ENCODE measurements at places on chromosomes 3 and 15.

- no peak for DNase-seq
These were observed 42.9 kb downstream of the AKAP13 start for GRCh38 chr15:85423256-85423655.

DNA sequence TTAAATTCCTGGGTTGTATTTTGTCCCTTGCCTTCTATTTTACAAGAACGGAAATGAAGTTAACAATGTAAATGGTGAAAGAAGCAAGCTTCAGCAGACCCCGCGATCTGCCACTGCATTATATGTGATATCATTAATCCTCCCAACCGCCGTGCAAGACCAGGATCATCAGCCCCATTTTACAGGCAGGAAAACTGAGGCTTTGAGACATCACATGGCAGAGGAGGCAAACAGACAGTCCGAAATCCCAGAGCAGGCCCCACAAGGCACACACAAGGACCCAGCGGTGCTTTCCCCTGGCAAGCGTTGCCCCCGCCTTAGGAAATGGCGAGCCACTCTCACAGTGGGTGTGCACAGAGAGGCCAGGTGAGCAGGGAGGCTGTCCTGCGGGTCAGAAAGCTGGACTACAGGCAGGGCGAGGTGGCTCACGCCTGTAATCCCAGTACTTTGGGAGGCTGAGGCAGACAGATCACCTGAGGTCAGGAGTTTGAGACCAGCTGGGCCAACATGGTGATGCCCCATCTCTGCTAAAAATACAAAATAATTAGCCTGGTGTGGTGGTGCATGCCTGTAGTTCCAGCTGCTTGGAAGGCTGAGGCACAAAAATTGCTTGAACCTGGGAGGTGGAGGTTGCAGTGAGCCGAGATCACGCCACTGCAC lies 16.2 kb downstream of the FGD5 start:
- DNase-seq, result no peak

- DNase-seq, result no peak
These were observed 361.9 kb upstream of the TRIM42 start for GRCh38 chr3:140315955-140316354.

- DNase-seq, result no peak
These were observed 2.4 kb upstream of the LARP6 start for GRCh38 chr15:70856177-70856883.

GRCh38 chr3:122510878-122511535 lies 3.7 kb downstream of the KPNA1 start:
- DNase-seq, result no peak

DNA sequence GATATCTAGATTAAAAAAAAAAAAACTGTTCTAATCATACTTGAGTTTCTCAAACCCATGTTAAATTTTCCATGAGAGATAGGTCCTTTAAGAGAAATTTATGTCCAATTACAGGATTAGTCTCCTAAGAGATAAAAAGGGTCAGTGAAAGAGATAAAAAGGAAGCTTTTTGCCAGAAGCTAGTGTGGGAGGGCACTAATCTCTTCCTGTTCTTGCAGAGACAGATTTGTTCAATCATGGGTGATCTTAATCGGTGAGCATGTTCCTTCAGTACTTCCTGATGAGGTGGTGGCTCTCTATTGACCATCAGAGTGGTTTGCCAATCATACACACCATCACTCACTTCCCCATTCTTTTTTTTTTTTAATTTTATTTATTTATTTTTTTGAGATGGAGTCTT lies 16.9 kb upstream of the LPP start:
- DNase-seq, result no peak

DNA sequence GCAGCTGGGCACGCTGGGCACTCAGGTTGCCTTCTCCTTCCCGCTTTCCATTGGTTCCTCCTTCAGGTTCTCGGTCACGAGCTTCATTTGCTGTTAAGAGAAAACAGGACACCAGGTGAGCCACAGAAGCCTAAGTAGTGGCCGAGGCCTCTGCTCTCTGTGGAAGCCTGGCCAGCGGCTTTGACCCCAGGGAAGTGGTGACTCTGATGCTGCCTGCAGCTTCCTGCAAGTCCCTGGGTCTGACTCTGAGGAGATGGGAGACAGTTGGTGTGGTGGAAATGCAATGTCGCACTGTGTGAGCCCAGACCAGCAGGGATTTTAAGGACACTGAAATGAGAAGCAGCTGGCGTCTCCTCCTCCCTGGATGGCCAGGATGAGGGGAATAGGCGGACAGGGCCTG lies 80.5 kb downstream of the SNRK start:
- no peak for DNase-seq

DNA sequence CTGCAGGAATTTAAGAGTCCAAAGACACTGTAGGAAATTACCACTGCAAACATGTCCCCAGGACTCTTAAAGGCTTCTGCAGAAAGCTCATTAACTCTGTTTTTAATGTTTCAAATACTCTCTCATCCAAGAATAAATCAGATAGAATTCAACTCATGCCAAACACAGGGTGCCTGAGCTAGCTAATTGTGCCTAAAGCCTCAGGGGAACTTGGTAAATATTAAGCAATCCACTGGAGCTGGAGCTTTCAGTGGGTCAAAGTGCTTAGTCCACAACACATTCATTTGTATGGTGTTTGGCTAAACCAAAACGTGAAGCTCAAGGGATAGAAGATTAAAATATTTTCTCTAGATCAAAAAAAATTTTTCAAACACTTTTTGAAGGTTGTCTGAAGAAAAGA lies 131.4 kb downstream of the THRB start:
- no peak for DNase-seq
